ENCODE measurements at places on chromosomes 4 and X.

DNA sequence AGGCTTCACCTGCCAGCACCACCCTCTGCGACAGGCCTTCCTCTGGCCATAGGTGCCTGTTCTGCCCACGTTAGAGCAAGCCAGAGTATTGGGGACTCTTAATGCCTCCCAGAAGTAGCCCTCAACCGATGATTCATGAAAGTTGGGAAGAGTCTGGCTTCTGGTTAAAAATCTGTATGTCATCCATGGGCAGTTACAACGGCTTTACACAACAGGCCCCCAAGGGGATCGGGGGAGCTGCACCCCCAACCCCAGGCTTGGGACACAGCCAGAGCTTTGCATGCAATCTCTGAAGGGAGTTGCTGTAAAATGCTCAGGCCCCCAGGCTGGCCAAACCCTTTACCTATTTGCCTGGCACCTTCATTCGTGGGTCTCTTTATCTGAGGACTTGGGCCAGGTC, 5.4 kb upstream of the CYTL1 start:
- no peak for DNase-seq

DNA sequence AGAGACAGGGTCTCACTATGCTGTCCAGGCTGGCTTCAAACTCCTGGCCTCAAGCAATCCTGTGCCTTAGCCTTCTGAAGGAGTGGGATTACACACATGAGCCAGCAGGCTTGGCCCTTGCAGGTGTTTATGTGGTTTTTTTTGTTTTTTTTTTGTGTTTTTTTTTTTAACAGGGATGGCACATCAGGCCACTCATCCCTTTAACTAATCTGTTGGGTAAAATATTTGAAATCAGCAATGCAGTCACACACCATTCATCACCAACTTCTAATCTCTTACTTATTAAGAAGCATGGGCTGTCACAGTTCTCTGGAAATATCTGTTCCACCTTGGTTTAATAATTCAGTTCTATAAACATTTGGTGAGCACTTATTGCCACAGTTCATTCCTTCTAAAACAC, 12.3 kb downstream of the CCDC160 start:
- no peak for DNase-seq

- no peak for DNase-seq
Measured at GRCh38 chr4:78660559-78660958, 109.0 kb downstream of the ANXA3 start.

GRCh38 chrX:24761306-24761705, 67.6 kb downstream of the POLA1 start:
- DNase-seq = no peak

DNA sequence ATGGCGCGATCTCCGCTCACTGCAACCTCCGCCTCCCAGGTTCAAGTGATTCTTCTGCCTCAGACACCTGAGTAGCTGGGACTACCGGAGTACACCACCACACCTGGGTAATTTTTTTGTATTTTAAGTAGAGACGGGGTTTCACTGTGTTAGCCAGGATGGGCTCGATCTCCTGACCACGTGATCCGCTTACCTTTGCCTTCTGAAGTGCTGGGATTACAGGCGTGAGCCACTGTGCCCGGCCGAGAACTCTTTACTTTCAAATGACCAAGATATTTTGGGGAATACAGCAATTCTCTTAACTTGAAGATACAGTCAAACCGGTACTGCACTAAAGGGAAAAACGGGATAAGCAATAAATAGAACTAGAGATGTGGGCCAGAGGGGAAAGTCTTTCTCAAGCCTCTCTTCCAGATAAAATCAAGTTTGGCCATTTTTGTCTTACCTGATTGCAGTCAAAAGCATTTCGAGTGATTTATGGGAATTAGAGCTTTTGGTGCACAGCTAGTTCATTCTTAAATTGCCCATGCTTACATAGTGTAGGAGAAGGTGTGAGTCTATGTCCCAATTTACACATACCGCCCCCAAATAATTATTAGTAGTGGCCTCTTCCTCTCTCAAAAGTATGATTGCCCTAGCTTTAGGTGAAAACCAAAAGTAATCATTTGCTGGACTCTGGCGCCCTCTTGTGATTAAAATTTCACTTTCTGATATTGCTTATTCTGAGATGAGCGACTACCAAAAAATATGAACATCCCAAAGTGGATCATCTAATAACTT, 53.2 kb upstream of the ABCG2 start:
- DNase-seq = peak; percentile 19

GRCh38 chr4:76214177-76214675, 602 bp upstream of the SCARB2 start:
- no peak for DNase-seq

- no peak for DNase-seq
Measured at GRCh38 chr4:88514557-88515511, 8.7 kb downstream of the PYURF start.

GRCh38 chr4:143199503-143199902, 14.8 kb downstream of the USP38 start:
- no peak for DNase-seq

GRCh38 chr4:121977251-121978171, 25.7 kb upstream of the TRPC3 start:
- DNase-seq = no peak

DNA sequence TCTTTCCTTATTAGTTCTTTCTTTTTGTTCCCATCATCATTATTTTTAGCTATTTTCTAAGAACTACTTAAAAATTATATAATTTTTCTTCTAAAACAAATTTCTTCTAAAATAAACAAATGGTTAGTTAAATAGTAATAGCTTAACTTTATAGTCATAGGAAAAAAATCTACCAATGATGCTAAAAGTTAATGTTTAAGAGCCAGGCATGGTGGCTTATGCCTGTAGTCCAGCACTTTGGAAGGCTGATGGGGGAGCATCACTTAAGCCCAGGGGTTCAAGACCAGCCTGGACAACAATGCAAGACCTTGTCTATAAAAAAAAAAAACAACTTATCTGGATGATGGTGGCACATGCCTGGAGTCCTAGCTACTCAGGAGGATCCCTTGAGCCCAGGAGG, 127.1 kb upstream of the ANXA3 start:
- no peak for DNase-seq

GRCh38 chr4:105348719-105349118, 125.1 kb downstream of the PPA2 start:
- no peak for DNase-seq

GRCh38 chrX:38103857-38104812, 97.8 kb downstream of the SYTL5 start:
- no peak for DNase-seq

GRCh38 chrX:57481514-57481913, 110.3 kb upstream of the ZXDB start:
- DNase-seq = no peak

GRCh38 chrX:12965131-12965940, 9.6 kb upstream of the TMSB4X start:
- DNase-seq = no peak

DNA sequence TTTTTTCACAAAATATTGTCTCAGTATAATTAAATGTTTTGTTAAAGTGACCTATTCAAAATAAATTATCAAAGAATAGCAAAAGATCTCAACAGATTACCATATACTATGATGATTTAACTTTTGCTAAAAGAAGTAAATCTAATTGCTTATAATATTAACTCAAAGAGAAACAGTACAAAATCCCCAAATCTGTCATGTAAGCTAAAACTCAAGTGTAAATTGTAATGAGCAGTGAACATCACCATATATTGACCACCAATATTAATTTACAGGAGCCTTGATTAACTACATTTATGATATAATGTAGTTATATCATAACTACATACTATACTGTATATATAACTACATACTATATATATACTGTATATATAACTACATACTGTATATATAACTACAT, 174.4 kb downstream of the SLC39A8 start:
- DNase-seq = no peak

DNA sequence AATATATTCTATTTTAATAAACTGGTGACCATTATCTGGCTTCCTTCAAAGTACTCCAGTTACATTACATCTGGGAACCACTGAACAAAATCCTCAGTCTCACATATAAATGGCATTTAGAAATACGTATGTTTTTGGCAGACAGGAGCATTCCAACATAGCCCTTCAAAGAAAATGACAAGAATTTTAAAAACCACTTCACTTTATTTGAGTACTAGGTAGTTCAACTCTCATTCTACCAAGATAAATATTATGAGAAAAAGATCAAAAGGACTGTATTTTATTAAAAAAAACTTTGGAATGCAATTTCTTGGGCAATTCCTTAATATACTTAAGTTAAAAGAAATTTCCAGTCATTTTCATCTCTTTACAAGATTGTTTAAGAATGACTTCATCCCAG, 17.6 kb downstream of the TNIP3 start:
- DNase-seq = no peak

DNA sequence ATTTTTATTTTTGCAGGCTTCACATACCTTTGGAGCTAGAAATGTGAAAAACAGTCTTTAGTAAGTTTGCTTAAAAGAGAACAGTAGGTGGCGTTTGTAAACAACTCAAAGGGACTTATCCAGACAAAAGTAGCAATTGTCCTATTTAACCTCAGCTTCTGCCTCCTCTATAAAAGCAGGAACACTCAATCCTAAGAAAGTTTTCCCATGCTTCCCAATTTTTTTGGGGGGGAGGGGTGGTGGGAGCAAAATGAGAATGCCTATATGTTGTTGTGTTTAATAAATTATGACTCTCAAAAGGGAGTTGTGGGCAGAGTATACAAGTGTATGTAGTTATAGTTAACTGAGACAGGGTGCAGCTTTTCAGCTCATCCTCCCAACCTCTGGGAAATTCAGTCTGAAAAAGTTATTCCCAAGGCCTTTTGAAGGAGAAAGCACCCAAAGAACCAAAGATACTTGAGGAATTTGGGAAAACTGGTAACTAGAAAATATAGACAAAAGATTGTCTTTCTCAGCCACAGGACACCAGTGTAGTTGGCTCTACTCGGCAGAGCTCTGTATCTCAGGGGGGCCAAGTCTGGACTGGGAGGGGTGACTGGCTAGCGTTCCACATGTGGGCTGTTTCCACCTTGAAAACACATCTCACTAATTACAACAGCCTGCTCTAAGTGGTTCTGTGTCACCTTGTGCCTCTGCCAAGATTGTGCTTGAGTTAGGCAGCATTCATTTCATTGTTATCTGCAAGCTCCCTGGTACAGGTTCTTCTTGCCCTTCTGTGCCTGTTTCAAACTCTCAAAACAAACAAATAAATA, 2.8 kb downstream of the SFRP2 start:
- no peak for DNase-seq

DNA sequence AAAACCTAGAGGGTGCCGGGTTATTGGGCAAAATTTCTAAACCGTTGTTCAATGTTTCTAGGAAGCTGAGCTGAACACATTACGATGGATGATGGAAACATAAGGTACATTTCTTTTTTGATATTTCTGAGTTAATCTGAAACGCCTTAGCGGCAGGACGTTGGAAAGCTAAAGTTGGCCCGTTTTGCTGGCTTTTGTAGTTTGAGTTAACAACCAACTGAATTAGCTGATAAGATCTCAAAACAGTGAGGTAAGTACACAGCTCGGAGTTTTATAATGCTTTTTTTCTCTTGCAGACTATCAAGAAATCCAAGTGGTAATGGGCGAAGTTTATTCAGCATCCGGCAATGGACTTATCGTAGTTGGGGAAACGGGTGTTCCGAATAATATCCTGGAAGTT, 73.5 kb downstream of the PRSS12 start:
- no peak for DNase-seq

- DNase-seq = no peak
Measured at GRCh38 chr4:68359508-68359907, 9.6 kb upstream of the YTHDC1 start.

- DNase-seq = no peak
Measured at GRCh38 chrX:104376937-104377336, 122.2 kb upstream of the ESX1 start.

GRCh38 chr4:114495471-114495928, 103.1 kb upstream of the UGT8 start:
- DNase-seq = no peak

DNA sequence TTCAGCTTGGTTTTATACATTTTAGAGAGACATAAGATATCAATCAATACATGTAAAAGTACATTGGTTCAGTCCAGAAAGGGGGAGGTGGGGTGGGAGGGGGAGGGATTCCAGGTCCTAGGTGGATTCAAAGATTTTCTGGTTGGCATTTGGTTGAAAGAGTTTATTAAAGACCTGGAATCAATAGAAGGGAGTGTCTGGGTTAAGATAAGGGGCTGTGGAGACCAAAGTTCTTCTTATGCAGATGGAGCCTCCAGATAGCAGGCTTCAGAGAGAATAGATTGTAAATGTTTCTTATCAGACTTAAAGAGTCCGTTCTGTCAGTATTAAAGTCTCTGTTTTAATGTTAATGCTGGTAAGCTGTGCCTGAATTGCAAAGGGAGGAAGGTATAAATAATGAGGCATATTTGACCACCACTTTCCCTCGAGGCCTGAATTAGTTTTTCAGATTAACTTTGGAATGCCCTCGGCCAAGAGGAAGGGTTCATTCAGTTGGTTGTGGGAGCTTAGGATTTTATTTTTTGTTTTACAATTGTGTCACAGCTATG, 169.9 kb downstream of the AASDH start:
- DNase-seq = no peak

DNA sequence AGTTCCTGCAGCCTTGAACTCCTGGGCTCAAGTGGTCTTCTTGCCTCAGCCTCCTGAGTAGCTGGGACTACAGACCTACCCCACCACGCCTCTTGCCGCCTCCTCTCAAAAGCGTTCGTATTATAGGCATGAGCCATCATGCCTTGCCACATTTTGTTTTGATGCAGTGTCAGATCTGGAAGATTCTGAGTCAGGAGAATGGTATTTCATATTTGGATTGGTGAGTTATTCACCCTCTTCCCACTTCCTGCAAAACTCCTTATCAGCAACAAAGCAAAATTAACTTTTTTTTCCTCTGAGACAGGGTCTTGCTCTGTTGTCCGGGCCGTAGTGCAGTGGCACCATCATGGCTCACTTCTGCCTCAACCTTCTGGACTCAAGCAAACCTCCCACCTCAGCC, 29.6 kb downstream of the REST start:
- DNase-seq = no peak

DNA sequence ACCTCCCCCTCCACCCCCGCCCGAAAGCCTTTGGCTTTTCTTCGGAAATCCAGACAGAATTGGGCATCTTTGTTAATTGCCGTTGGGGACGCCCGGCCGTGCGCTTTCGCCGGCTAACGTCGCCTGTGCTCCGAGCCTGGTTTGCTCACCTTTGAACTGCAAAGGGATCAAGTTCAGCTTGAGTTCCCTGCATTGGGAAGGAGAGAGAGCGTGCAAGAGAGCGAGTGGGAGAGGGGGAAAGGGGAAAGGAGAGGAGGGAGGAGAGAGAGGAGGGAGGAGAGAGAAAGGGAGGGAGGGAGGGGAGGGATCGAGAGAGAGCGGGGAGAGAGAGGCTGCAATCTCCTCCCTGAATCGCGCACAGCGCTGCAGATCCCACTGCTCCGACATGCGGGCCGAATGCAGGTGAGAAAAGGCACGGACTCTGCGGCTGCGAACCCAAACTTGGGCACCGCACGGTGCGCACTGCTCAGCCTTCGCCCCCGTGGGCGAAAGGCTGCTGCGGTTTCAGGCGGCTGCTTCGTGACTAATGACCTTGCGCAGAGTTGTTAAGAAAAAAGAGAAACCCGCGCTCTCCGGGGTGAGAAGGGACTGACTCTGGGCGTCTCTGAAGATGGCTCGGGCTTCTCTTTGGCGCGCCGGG, at the start of gene PCDH7:
Gene PCDH7 (plus strand): TSS at position 349 of the 640 bp plus-strand sequence. CDS start 1,054 bp downstream, outside the sequence.
- no peak for DNase-seq

Measured in T-helper 9 cell (primary cell).